ENCODE measurements at places on chromosomes 16 and 17. TPM values are rescaled to one million over a fixed set of nuclear protein-coding genes. Genes with fewer than 3 reads are reported as not detected.

DNA sequence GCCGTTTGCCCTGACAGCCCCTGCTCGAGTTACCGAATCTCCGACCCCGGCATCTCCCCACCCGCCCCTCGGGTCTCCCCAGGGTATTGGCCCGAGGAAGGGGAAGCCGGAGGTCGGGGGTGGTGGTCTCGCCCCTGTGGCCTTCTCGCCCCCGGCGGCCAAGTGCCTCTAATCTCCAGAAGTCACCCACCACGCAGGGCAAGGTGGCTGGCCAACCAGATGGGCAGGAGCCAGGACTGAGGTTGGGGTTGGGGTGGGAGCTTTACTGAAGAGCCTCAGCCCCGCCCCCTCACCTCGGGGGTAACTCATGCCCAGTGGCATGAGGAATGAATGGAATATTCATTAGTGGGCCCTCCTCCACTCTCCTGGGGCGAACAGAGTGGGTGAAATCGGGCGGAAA lies 637 bp downstream of the DHRS11 start:
- DNase-seq, result no peak

DNA sequence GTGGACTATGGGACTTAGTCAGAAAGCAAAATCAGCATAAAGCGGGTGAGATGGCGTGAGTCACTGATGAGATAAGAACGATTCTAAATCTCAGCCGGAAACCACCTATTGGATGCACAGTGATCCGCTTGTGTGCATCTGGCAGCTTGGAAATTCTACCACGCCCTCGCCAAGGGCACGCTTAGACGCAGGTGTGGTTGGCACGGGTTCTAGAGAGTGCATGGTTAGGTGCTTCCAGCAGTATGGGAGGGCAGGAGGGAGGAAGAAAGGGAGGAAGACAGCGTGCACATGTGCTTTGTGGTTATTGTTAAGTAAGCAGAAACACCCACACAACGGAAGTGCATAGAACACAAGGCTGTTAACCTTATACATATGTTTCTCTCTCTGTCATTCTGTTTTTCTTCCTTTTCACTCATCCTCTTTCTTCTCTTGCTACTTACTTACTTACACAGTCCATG lies 374.0 kb upstream of the ASIC2 start:
- DNase-seq, result no peak

DNA sequence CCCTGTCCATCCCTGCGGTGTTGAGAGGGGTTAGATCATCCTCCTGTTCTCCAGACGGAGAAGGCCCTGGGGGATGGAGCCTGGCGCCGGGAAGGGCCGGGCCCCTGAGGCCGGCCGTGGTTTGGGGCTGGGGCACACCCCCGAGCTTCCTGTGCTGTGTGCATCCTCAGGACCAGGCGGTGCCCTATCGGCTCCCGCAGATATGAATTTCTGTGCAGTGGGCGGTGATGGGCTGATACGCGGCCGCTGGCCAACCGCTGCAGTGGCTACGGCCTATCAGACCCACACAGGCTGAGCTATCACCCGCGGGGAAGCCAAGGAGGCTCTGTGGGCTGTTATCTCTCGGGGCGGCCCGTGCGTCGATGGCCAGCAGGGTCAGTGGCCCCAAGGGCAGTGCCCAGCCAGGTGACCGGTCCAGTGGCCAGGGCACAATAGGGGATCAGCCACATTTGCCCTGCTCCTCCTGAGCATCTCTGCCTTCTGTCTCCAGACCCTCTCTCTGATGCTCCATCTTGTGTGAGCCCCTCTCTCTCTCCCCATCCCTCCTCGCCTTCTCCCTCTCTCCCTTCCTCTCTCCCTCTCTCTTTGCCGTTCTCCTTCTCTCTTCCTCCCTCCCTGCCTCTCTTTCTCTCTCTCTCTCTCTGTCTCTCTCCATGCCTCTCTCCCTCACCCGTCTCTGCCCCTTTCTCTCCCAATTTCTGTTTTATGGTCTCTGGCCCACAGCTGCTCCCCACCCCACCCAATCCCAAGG lies 38.7 kb downstream of the ZFPM1 start:
- no peak for DNase-seq

USP32 gene
- 63.7 TPM for total RNA-seq

GRCh38 chr16:86244936-86245335 lies 265.4 kb upstream of the FOXF1 start:
- no peak for DNase-seq

GRCh38 chr16:80369138-80369958 lies 171.4 kb upstream of the DYNLRB2 start:
- DNase-seq, result peak; percentile 36

DNA sequence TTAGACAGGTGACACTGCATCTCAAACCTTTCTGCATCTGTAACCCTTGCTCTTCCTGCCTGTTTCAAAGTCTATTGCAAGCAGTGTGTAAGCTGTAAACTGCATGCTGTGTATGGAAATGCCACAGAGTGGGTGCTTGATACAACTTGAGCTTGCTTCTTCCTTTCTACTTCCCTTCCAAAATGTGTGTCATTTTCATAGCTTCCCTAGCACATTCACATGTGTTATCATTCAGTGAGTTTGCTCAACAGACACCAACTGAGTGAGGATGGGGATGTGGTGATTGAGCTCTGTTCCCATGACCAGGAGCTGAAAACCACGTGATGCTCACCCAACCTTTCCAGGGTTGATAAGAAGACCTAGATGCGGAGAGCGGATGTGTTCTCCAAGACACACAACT lies 111.1 kb downstream of the VAT1L start:
- no peak for DNase-seq

DNAAF8 gene
- total RNA-seq, result 1.3 TPM

GRCh38 chr17:71779482-71779881 lies 341.3 kb upstream of the SOX9 start:
- no peak for DNase-seq

CDH15 gene
- 3.7 TPM for total RNA-seq

LITAFD gene
- total RNA-seq, result not detected

GAST gene
- total RNA-seq, result not detected

WNT9B gene
- not detected for total RNA-seq

- DNase-seq, result no peak
Observed at GRCh38 chr16:74666010-74666421, 661 bp downstream of the RFWD3 start.

DNA sequence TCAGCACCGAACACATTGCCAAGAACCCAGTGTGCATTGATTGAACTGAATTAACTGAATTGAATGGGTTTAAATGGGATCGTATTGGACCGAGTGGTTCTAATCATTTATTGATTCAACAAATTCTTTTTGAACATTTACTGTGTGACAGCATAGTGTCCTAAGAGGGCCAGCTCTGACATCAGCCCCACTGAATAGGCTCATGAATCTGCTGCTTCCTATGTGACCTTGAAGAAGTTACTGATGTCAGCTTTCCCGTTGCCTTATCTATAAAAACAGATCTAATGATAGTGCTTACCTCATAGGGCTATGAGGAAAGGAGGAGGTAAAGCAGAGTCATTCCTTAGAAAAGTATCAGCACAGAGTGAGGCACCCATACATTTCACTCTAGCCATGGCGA lies 226.3 kb downstream of the CBLN1 start:
- DNase-seq, result no peak

DLG4 gene
- 19.4 TPM for total RNA-seq

DNA sequence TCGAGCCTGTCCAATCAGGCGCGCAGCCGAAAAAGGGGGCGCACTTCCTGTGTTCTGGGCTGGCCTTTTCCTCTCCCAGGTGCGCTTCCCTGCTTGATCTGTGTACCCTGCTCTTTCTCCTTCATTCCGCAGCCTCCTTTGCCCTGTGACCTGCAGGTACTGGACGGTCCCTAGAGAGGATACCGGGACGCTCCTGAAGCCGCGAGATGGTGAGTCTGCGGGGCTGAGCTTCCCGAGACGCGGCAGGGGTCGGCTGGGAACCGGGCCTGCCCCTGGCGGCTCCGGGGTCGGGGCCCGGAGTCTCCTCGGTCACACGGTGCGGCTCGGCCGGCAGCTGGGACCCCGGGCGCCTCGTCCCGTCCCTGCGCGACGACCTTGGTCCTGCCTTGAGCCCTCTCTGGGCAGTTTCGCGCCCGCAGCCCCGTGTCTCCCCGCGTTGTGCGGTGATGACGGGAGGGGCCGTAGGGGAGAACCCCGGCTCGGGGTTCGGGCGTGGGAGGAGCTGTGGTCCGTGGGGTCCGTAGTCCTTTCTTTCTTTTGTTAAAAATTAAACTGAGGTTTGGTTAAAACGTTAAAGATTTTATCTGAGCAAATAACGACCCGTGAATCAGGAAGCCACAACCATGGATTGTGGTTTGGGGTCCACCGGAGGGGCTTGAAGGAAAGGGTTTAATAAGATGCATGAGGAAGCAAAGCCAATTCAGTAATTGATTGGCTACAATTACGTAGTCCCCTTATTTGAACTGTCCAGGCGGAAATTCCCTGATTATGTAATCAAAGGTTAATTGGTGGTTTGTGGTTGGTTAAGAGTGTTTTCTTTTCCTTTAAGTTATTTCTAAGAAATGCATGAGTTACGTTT lies 172.8 kb upstream of the ZNF267 start:
- DNase-seq, result peak; percentile 40

DNA sequence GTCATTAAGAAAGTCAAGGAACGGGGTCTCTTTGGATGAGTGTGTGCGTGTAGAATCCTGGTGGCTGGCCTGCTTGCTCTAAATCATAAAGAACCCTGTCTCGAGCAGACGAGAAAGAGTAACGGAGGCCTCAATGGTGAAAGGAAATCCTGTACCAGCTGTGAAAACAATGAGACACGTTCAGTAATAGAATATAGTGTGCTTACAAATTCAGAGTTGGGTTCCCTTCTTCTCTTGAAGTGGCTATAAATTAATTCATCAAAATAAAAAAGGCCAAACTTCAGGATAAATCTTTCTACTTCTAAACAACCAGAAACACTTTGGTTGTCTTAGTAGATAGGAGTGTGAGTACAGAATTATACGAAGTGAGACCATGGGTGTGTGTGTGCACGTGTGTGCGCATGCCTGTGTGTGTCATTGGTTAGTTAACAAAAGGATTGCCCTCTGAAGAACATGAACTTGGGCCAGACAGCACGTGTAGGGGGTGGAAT lies 48.5 kb downstream of the WWOX start:
- DNase-seq, result no peak

HYDIN gene
- 6.8 TPM for total RNA-seq

DNA sequence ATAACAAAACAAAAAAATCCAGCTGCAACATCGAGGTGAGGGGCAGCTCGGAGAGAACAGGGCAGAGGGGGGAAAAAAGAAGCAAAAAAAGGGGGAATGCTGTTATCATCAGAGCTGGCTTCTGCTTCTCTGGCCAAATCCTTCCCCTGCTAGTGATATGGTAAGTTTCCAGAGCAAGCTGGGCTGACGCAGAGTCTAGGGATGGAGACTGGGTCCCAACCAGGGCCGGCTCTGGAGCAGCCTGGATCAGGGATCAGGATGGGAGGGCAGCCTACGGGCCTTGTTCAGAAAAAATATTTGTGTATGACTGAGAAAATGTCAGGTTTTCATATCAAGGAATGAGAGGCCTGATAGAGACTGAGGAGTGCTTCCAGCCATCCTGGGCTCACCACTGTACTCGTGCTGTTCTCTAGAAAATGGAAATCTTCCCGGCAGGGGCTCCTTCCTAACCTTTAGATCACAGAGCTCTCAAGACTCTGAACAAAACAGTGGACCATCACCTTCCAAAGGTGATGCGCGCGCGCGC lies 726 bp upstream of the C1QTNF1 start:
- DNase-seq, result no peak

DNA sequence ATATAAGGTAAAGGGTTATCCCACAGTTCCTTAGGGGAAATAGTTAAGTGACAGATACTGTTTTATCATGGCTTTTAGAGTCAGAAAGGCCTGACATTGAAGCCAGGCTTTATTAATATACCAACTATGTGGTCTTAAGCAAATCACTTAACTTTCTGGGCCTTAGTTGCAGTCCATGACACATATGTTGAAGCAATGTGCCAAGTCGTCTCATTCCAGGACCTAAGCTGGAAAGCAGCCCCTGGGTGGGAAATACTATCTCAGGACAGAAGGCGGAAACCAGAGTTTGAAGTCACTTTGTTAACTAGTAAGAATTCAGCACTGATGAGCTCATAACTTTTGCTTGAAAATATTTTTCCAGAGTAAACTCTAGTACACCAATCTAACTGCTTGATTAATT lies 80.0 kb downstream of the USP32 start:
- no peak for DNase-seq

GRCh38 chr16:57137566-57138273 lies 45.3 kb downstream of the CPNE2 start:
- no peak for DNase-seq

All from urinary bladder (tissue), 4 donors.